Activated CD4-positive, alpha-beta T cell treated with anti-CD3 and anti-CD28 coated beads, Interleukin-2, amount 10 ng/mL, durations not matched to agents 24 days and 14 days (primary cell): ENCODE measurements at places on chromosomes 6 and 20. TPM values are rescaled to one million over a fixed set of nuclear protein-coding genes. Genes with fewer than 3 reads are reported as not detected.

The RBPJL gene
- not detected in 2 replicates for total RNA-seq

The HLA-DRA gene
- total RNA-seq = 12.9 and 14.0 TPM in 2 replicates

The BPIFB1 gene
- total RNA-seq = not detected in 2 replicates

The DEFB132 gene
- not detected in 2 replicates for total RNA-seq

The OLIG3 gene
- total RNA-seq = not detected in 2 replicates

The STX11 gene
- total RNA-seq = 15.5 and 15.6 TPM in 2 replicates

The LINC00237 gene
- total RNA-seq = not detected in 2 replicates

The AVP gene
- total RNA-seq = not detected in 2 replicates
